ENCODE measurements at places on chromosomes 2 and 18.

GRCh38 chr2:38212312-38212711, 136.4 kb upstream of the CYP1B1 start:
- no peak for DNase-seq

DNA sequence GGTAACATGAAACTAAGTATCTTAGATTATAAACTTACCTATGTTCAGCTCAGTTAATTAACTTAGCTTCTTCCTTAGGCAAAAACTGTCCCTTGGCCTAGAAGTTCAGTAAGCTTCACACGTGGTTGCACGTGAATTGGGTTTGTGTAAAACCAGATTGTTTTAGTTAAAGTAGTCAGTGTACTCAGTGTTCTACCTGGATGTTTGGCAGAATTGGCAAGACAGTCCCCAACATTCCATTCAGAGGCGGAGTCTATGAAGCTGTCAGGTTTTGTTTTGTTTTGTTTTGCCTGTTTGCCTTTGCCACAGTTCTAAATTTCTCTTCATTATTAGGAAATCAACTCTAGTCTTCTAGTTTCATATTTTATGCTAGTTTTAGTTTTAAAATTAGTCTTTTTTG, 105.3 kb upstream of the ZEB2 start:
- no peak for DNase-seq

DNA sequence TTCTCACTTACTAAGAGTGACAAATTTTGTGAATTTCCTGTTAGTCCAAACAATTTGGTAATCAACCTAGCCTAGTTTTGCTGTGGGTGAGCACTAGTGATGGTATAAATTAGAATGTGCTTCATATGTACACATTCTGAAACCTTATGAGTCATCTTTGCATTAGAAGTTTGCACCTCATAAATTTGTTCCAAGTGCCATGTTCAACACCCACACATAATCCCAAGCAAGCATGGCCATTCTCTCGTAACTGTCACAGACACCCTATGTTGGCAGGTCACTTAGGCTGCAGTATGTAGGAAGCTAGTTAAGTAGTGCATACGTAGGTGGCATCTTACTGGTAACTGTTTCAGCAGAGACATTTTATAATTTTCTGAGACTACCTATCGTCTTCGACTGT, 46.9 kb downstream of the NAB1 start:
- no peak for DNase-seq

DNA sequence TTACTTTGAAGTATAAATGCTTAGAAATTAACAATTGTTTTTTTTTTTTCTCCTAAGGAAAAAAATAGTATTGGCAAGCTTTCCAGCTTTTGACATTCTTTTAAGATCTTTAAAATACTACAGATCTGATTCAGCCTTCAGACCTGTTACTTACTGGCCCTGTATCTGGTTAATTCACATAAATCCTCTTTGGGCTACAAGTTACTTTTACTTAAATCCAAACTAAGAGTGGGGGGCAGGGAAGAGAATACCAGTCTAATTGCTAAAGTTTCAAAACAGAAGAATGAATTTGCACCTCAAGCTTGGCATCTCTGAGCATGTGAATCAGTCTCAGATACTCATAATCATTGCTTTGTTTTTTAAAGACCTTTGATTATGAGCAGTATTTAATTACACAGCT, 386.3 kb downstream of the PARD3B start:
- no peak for DNase-seq

DNA sequence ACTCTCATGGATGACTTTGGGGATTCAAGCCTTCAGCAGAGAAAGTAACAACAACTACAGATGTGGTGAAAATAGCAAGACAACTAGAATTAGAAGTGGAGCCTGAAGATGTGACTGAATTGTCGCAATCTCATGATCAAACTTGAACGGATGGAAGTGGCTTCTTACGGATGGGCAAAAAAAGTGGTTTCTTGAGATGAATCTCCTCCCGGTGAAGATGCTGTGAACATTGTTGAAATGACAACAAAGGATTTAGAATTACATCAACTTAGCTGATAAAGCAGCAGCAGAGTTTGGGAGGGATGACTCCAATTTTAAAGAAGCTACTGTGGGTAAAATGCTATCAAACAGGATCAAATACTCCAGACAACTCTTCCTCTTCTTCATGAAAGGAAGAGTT, 43.1 kb downstream of the AAK1 start:
- DNase-seq, result no peak

GRCh38 chr18:55240978-55241377, 281.7 kb upstream of the CCDC68 start:
- no peak for DNase-seq

All from stimulated activated CD8-positive, alpha-beta memory T cell treated with anti-CD3 and anti-CD28 coated beads, Interleukin-15, amount 100 ng/mL, for 24 hours (primary cell).